ENCODE measurements at places on chromosomes 5 and 9.
A peak's percentile ranks its signal among the peaks of the same experiment; 100 is the strongest.

GRCh38 chr5:143730112-143730801 is 81.7 kb upstream of the HMHB1 start:
- DNase-seq = no peak

DNA sequence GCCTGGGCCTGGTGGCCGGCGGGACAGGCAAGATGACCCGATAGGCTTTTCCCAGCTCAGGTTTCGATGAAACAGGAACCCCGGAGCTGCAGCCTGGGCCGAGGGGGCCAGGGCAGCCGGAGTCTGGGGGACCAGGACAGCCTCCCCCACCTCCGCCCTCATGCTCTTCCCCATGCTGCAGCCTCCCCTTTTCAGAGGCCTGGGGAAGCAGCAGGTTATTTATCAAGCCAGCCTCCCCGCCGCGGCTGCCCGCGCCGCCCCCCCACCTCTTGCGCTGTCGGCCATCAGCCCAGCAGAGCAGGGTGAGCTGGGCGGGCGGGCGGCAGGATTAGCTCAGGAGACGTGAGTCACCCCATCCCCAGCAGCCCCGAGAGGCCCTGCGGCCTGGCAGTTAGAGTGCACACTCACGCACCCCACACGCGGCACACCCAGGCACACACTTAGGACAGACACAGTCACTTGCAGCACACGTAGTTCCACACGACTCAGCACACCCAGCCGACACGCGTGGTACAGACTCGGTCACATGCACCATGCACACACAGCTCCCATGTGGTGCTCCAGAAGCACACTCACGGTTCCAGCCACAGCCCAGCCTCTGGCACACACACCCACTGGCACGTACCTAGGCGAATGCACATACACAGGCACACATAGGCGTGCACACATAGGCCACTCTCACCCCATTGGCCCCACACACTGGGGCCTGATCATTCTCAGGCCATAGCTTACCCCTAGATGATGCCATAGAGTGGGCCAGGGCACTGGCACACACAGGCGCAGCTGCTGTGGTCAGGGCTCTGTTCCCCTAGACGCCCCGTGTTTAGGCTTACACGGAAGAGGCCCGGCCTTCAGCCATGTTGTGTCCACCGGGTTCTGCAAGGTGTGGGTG is 13.0 kb downstream of the CXXC5 start:
- DNase-seq = peak; percentile 75

DNA sequence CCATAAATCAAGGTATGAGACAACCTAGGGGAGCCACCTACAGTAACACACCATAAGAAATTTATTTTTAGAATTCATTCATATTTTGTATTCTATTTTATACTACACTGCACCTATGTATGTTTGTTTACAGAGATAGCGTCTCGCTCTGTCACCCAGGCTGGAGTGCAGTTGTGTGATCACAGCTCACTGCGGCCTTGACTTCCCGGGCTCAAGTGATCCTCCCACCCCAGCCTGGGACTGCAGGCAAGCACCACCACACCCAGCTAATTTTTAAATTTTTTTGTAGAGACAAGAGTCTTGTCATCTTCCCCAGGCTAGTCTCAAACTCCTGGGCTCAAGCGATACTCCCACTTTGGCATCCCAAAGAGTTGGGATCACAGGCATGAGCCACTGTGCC is 25.4 kb downstream of the MAPKAP1 start:
- DNase-seq = no peak

DNA sequence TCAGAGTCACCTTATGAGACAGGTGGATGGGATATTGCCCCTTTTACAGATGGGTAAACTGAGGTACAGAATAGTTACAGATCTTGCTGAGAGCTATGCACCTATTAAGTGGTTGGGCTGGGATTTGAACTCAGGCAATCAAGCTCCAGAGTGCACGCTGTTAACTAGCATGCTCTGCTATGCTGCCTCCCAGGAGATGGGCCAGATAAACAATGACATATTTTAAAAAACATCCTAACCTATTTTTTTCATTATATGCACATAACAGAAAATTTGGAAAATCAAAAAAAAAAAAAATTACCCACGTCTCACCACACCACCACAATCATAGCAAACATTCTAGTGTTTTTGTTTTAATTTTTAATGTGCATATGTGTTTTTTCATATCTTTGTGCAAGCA is 123.4 kb upstream of the STC2 start:
- DNase-seq = no peak
